ENCODE measurements at places on chromosomes 4 and X. TPM values are rescaled to one million over a fixed set of nuclear protein-coding genes. Genes with fewer than 3 reads are reported as not detected.

- ATAC-seq: no peak
Measured at GRCh38 chr4:176436293-176436973, 116.7 kb downstream of the SPCS3 start.

The PCDH10 gene
- total RNA-seq: 4.2 TPM

The AIMP1 gene
- total RNA-seq: 30.4 TPM

DNA sequence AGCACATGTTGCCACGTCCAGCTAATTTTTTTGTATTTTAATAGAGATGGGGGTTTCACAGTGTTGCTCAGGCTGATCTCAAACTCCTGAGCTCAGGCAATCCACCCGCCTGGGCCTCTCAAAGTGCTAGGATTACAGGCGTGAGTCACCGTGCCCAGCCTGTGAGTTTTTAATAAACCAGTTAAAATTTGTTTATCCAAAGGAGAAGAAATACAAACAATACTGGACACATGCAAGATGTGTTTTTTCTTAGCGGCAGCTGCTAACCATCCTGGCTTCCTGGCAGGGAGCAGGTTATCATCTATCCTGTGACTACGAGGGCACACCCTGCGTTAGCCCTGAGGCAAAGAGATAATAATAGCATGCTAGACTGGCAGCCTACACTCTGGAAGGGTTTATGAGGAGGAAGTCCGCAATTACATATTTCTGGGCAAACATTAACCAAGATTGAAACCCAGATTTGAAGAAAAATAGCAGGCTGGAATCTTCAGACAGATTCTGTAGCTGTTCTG is 191.4 kb downstream of the SPRY1 start:
- ATAC-seq: no peak

The YIPF7 gene
- total RNA-seq: not detected

GRCh38 chr4:165926307-165926706 is 53.3 kb downstream of the TLL1 start:
- no peak for ATAC-seq

DNA sequence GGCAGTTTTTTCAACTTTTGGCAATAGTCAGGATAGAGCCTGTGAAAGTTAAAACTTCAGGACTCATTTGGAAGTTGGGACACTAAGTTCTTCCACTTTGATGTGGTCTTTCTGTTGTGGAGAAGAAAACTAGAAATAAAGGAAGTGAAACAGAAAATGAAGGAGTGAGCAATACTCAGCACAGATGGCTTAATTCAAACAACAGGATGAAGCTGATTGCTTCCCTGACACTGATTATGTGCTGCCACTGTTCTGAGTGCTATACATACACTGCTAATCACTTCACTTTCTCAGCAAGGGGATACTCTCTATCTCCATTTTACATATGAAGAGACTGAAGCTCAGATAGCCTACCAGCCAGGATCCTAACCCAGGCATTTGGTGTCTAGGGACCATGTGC is 235.1 kb upstream of the CPEB2 start:
- no peak for ATAC-seq

GRCh38 chr4:22532896-22533295 is 17.0 kb upstream of the ADGRA3 start:
- no peak for ATAC-seq

The SLITRK4 gene
- total RNA-seq: 13.8 TPM
